ENCODE measurements at places on chromosomes 13 and 19.
A peak's percentile ranks its signal among the peaks of the same experiment; 100 is the strongest.

DNA sequence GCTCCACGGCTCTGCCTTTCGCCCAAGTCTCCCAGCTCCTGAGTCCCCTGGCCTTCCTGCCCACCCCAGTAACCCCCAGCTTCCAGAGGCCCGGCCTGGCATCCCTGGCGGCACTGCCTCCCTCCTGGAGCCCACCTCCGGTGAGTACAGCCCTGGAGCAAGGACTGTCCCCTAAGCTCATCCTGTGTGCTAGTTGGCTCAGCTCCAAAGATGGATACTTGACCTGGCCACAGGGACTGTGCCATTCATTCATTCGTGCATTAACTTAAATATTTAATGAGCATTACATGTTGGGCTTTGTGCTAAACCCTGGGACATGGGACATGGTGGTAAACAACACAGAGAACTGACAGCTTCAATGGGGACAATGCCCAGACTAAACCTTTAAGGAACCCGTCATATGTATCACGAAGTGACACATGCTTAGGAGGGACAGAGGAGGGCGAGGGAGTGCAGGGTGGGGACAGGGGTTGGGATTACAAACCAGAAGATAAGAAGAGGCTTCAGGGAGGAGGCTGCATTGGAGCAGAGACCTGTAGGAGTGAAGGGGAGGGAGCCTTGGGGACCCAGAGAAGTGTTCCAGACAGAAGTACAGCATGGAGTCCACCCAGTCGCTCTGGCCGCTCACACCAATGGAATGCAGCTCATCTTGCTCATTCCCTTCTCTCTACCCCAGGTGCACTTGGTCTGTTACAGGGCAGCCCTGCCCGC, 6.9 kb upstream of the OVOL3 start:
- DNase-seq = peak; percentile 83

DNA sequence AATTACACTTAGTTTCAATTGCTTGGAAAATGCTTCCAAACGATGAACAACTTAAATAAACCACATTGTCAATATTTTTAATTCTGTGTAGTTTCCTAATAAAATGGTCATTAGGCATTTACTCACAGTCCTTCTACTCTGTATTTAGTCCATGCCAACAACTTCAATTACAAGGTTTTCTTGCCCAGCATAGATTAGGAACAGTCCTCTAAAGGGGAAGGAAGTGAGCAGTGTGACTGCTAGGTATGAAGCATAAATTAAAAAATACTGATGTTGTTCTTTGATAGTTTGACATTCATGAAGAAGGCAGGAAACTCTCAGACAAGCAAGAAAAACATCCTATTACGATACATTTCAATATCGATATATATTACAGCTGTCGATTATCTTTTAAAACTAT, 716.0 kb upstream of the PCDH9 start:
- no peak for DNase-seq

- DNase-seq = no peak
Measured at GRCh38 chr13:103097366-103097928, 31.2 kb upstream of the SLC10A2 start.

DNA sequence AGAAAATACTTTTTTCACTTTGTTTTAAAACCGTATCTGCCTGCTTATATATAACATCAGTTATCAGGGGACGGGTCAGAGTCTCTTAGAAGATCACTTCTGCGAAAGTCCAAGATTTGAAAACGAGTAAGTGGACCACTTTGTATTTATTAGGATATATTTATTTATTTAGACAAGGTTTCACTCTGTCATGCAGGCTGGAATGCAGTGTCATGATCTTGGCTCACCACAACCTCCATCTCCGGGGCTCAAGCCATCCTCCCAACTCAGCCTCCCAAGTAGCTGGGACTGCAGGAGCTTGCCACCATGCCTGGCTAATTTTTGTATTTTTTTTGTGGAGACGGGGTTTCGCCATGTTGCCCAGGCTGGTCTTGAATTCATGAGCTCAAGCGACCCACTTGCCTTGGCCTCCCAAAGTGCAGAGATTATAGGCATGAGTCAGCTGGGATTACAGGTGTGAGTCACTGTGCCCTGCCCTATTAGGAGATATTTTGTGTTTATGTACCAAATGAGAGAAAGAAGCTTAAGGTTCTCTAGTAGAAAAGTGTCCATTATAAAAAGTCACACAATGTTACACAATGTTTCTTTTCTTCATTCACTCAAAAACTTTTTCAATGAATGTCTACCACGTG, 39.5 kb downstream of the RASL11A start:
- DNase-seq = no peak

- DNase-seq = no peak
Measured at GRCh38 chr13:112889351-112890290, 79.4 kb upstream of the MCF2L start.

DNA sequence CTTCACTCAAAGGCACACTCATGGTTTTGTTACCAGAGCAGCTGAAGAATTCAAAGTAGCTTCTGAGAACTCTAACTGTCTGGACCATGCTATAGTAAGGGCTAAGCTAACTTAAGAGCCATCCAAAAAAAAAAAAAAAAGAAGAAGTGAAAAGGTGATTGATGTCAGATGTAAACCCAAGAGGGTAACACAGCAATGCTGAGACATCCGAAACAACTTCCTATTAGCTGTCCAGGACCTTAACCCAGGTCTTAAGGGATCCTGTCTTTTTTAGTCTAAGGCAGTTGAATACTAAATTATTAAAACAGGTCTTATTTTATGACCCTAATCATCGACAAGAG, 11.2 kb upstream of the RAB20 start:
- no peak for DNase-seq

DNA sequence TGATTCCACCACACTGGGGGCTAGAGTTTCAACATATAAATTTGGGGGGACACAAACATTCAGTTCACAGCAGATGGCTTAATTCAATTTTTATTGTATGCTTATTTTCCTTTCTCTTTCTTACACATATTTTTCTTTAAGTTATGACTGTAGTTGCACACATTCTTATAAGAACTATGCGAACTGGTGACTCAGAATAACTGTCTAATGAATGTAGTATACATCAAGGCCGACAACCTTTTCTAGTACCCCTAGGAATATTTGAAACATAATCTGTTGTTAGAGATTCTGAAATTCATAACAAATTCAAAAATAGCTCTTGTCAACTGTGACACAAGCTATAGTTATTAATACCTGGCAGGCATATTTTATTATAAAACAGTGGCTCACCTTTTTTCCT, 695.6 kb downstream of the PCDH9 start:
- DNase-seq = no peak

GRCh38 chr13:99605420-99606323, 104.4 kb downstream of the TM9SF2 start:
- peak; percentile 72 for DNase-seq

DNA sequence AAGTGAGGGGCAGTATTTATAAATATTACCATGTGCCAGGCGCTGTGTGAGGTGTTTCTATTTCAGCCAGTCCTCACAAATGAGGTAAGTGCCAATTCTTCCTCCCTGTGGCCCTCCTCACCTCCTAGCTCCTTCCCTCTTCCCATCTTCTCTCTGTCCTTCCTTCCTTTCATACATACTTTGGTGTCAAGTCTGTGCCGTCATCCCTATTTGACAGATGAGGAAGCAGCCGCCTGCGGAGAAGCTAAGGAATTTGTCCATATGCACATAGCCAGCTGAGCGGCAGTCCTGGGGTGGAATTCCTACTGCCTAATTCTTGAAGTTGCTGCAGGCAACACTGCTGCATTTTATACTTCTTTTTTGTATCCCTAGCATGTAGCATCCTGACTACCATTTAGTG, 150.8 kb downstream of the B3GLCT start:
- no peak for DNase-seq

- no peak for DNase-seq
Measured at GRCh38 chr13:28704282-28704681, 14.5 kb downstream of the SLC46A3 start.

DNA sequence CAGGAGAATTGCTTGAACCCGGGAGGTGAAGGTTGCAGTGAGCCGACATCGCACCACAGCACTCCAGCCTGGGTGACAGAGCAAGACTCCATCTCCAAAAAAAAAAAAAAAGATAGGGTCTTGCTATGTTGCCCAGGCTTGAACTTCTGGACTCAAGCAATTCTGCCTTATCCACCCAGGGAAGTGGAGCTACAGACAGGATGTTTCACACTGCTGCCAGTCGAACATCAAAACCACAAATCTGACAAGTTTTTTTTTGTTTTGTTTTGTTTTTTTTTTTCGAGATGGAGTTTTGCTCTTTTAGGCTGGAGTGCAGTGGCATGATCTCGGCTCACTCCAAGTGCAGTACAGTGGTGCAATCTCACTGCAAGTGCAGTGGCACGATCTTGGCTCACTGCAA, 10.8 kb downstream of the XPO4 start:
- no peak for DNase-seq

DNA sequence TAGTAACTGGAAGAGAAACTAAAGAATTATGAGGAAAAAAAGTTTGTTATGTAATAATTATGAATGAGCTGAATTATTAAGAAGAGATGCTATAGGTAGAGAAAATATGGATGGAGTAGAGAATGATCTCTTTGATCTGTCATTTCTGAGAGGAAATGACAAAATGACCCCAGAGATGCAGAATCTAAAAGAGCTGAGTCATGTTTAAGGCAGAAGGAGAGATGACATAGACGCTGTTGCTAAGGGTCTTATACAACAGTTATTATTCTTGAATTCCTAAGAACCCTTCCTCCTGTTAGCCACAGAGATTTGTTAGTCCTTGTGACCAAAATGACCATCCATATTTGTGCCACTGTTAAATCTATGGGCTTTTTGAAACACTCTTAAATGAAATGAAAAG, 58.3 kb upstream of the FREM2 start:
- DNase-seq = no peak

- DNase-seq = no peak
Measured at GRCh38 chr19:58305932-58306323, 751 bp downstream of the ERVK3-1 start.

GRCh38 chr13:50357586-50358118, 342.4 kb downstream of the KCNRG start:
- DNase-seq = peak; percentile 38

GRCh38 chr13:103130681-103131210, 64.5 kb upstream of the SLC10A2 start:
- no peak for DNase-seq

GRCh38 chr13:59510386-59510785, 653.3 kb downstream of the DIAPH3 start:
- no peak for DNase-seq

DNA sequence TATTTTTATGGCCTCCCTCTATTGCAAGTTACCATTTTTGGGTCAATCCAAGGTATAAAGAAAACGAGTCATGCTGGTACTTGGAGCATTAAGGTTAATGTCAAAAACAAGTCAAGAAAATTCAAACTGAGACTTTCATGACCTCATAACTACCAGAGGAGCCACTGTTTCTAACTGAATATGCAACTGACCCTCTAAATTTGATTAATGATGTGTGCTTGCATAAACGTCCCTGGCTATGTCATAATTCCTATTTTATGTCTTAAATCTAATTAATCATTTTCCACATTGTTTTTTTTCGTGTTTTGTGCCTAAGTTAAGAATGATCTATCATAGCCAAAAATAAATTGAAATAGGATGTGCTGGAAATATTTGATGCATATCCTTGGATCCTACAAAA, 396.7 kb upstream of the GPC6 start:
- no peak for DNase-seq

DNA sequence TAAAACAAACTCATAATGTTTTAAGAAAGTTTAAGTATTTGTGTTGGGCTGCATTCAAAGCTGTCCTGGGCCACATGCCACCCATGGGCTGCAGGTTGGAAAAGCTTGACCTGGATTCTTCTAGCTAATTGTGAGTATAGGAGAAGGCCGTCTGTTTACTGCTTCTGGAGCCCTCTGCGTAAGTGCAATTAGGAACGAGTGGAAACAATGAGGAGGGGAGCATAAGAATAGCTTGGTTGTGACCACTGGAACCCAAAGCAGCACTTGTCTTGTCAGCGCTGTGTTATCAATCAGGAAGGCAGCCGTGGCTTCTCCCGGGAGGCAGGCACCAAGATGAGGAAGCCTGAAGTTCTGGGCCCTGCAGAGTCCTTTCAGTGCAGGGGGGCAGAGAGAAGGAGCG, 110.4 kb upstream of the MBNL2 start:
- no peak for DNase-seq

GRCh38 chr19:38304866-38305429, 897 bp downstream of the C19orf33 start:
- DNase-seq = peak; percentile 33

GRCh38 chr13:29925457-29926097, 75.2 kb upstream of the UBL3 start:
- peak; percentile 21 for DNase-seq

DNA sequence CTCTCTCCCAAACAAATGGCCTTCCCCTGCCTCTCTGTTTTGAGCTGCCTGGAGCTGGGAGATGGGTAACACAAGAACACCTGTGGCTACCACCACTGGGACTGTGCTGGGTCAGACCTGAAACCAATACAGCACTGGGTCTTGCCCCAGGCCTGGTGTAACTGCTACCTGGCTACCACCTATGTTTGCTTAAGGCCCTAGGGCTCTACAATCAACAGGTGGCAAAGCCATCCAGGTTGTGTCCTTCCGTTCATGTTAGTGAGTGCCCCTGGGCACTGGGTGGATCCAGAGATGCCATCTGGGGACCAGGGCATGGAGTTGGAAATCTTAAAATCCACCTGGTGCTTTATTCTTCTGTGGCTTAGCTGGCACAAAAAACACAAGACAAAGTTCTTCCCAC, 18.9 kb upstream of the LMO7 start:
- DNase-seq = no peak

GRCh38 chr13:26540334-26540733, 17.1 kb upstream of the WASF3 start:
- no peak for DNase-seq

GRCh38 chr13:114035583-114036531, 62.0 kb upstream of the C13orf46 start:
- no peak for DNase-seq

- no peak for DNase-seq
Measured at GRCh38 chr13:20686863-20687579, 16.5 kb upstream of the IL17D start.

DNA sequence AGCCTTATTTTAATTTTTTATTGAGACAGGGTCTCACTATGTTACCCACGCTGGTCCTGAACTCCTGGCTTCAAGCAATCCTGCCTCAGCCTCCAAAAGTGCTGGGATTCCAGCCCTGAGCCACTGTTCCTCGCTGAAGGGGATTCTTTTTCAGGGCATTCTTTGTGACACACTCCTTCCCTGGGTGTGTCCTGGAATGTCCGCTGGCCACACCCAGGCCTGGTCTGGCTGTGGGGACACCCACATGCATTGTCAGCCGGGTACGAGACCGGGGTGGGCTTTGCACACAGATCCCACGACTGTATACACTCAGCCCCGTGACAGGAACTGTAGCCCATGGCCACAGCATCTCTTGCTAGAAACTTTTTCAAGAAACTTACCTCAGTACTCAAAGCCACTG, 34.4 kb upstream of the GATAD2A start:
- no peak for DNase-seq

- no peak for DNase-seq
Measured at GRCh38 chr13:97057176-97057575, 62.9 kb upstream of the OXGR1 start.

GRCh38 chr19:35445826-35446593, 2.0 kb upstream of the FFAR2 start:
- DNase-seq = no peak

All from erythroblast (primary cell).